ENCODE measurements at places on chromosomes 11 and 22. TPM values are rescaled to one million over a fixed set of nuclear protein-coding genes. Genes with fewer than 3 reads are reported as not detected.

DNA sequence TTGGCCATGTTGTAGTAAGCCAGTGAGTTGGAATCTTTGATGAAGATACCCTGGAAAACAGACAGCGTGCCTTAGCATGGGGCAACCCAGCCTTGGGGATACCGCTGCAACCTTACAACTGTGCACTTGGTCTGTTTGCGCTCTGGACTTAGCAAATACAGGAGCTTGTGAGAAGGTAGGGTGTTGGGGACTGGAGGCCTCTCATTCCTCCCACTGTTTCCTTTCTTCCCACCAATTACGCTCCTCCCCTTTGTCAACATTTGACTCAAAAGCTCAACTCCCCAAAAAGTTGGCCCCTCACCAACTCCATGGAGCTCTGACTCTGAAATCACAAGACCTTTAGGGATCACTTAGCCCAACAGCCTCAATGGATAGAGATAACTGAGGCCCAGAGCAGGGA, 7.9 kb upstream of the TBC1D10A start:
- no peaks in the 10 kb centered on the region for H3K27me3 ChIP-seq
- H3K36me3 ChIP-seq: peaks cover 78% of the 10 kb centered on the region
- H3K4me3 ChIP-seq: no peak overlapping the region
- no peaks in the 10 kb centered on the region for H3K4me1 ChIP-seq
- no peak overlapping the region for H3K27ac ChIP-seq

GRCh38 chr11:36657610-36658267, 59.7 kb upstream of the RAG2 start:
- H3K4me1 ChIP-seq: peaks cover 10% of the 10 kb centered on the region
- DNase-seq: peak; percentile 67
- no peaks in the 10 kb centered on the region for H3K27me3 ChIP-seq
- no peaks in the 10 kb centered on the region for H3K36me3 ChIP-seq
- no peak overlapping the region for H3K4me3 ChIP-seq

The TSSK2 gene
- not detected for total RNA-seq

DNA sequence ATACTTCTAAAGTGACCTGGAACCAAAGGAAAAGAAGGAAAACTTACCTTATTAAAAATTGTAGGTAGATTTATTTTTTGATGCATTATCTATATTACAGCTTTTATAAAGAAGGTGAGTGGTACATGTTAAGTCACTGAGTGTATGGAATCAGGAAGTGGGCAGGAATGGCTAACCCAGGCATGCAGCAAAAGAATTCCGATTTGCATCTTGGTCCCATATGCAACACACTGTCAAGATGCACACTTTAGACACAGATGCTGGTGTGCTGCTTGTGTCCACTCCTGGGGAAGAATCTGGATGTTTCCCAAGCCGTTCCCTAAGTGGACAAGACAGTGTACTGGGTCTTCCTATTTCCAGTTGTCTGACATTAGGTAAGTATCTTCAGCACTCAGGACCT, 99.9 kb upstream of the SORL1-AS1 start:
- no peaks in the 10 kb centered on the region for H3K4me1 ChIP-seq
- no peaks in the 10 kb centered on the region for H3K36me3 ChIP-seq
- no peak overlapping the region for H3K27ac ChIP-seq
- H3K27me3 ChIP-seq: peaks cover 31% of the 10 kb centered on the region
- no peak for DNase-seq

DNA sequence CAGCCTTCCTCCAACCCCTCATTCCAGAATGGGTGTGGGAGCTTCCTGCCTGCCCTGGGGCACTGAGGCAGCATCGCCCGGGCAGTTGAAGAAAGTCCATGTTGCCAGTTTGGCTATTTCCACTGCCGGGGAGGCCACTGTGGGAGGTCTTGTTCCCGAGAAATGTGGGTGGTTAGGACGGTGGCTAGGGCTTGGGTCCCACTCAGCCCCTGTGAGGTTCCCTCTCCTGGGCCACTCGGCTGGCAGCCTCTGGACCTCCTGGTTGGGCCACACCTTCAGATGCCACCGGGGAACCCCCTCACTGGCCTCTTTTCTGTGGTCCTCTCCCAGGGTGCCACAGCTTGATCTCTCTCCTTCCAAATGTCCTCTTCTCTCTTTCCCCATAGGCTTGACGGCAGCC, 5.1 kb upstream of the PPP6R3 start:
- no peaks in the 10 kb centered on the region for H3K4me1 ChIP-seq
- H3K27ac ChIP-seq: no peak overlapping the region
- H3K36me3 ChIP-seq: no peaks in the 10 kb centered on the region
- no peak overlapping the region for H3K4me3 ChIP-seq
- DNase-seq: no peak
- H3K27me3 ChIP-seq: no peaks in the 10 kb centered on the region

DNA sequence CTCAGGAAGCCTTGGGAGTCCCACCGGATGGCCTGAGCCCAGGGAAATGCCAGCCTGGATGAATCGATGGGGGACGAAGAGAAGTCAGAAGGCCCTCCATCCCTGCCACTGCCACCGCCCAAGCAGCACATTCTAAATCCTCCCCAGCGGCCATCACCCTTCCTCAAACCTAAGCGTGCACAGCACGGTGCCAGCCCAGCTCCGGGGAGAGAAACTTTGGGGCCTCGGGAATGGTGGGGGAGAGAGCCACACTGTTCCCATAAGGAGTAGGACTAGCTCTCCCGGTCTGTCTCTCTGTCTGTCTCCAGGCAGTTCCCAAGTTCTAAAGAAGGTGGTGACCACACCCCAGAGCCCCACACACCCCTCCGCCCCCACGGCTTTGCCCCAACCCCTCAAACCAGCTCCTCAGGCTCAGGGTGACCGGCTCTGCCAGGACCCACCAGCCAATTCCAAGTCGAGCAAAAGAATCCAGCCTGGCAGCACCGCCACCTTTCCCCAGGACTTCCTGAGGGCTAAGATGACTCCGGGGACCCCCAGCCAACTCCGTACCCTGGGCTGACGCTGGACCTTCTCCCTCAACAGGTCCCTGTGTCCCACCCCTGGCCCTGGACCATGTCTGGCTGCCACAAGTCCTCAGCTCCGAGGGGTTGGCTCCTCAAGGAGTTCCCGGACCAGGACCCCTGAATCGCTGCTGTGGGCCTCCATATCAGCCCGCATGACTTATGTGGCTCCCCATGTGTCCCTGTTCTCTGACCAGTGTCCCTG, 2.7 kb downstream of the AHNAK start:
- DNase-seq: no peak
- peaks cover 62% of the 10 kb centered on the region for H3K4me1 ChIP-seq
- H3K4me3 ChIP-seq: peak overlapping the region; percentile 66
- no peaks in the 10 kb centered on the region for H3K36me3 ChIP-seq
- H3K27me3 ChIP-seq: no peaks in the 10 kb centered on the region

GRCh38 chr11:86115542-86116385, 46.9 kb upstream of the PICALM start:
- no peaks in the 10 kb centered on the region for H3K4me1 ChIP-seq
- DNase-seq: no peak
- H3K27ac ChIP-seq: no peak overlapping the region
- H3K36me3 ChIP-seq: no peaks in the 10 kb centered on the region
- H3K27me3 ChIP-seq: no peaks in the 10 kb centered on the region

DNA sequence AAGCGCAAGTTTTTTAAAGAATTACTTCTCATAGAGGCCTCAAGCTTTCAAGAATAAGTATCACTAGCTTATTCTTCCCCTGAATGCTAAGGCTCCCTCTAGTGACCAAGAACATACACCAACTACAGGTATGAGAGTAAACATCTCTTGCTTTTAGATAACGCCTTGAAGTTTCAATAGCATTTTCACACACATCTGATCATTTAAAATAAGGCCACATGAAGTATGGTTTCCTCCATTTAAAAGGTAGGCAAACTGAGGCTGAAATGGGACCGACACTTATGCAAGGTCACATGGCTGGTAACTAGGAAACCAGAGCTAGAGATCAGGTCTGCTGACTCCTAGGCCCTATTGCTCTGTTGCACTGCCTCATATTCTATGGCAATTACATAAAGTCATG, 66.5 kb downstream of the CCDC34 start:
- DNase-seq: peak; percentile 91
- H3K4me3 ChIP-seq: no peak overlapping the region
- peaks cover 18% of the 10 kb centered on the region for H3K4me1 ChIP-seq
- no peaks in the 10 kb centered on the region for H3K36me3 ChIP-seq
- no peaks in the 10 kb centered on the region for H3K27me3 ChIP-seq

The FGF19 gene
- total RNA-seq: not detected

GRCh38 chr11:118514103-118514502, 13.2 kb upstream of the TTC36 start:
- no peaks in the 10 kb centered on the region for H3K4me1 ChIP-seq
- no peak overlapping the region for H3K4me3 ChIP-seq
- DNase-seq: no peak
- H3K27me3 ChIP-seq: no peaks in the 10 kb centered on the region

DNA sequence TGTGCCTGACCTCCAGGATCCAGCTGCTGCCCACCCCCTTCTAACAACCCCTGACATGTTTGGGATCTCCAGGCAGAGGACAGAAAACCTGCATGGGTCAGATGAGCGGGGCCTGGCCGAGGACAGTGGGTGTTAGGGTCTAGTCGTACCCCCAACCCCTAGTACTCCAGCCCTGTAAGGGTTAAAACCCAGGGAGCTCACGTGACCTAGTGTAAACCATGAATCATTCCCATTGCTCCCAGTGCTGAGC, 89.1 kb upstream of the CRYBB3 start:
- no peaks in the 10 kb centered on the region for H3K27me3 ChIP-seq
- peaks cover 4% of the 10 kb centered on the region for H3K4me1 ChIP-seq
- H3K4me3 ChIP-seq: peak overlapping the region; percentile 49
- no peaks in the 10 kb centered on the region for H3K36me3 ChIP-seq

The CCDC86 gene
- 137 TPM for total RNA-seq

DNA sequence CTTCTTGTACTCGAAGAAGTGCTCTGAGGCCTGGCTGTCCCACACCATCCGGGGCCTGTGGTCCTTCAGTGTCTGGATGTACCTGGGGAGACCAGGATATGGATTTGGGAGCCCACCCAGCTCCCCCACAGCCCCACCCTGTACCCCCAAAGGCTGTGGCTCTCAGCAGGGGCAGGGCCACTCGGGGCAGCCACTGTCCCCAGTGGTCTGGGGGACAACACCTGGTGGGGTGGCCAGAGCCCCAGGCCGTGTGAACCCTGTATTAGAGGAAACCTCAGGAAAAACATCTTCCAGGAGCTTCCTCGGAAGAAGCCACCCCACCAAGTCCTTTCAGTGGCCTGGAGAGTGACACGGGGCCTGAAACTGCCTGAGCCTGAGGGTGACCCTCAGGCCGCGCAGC, 27.8 kb downstream of the TSPAN4 start:
- H3K27me3 ChIP-seq: no peaks in the 10 kb centered on the region
- no peaks in the 10 kb centered on the region for H3K36me3 ChIP-seq
- H3K4me3 ChIP-seq: no peak overlapping the region
- no peak for DNase-seq

- no peaks in the 10 kb centered on the region for H3K36me3 ChIP-seq
- peak; percentile 42 for DNase-seq
- no peak overlapping the region for H3K27ac ChIP-seq
- H3K4me3 ChIP-seq: no peak overlapping the region
Observed at GRCh38 chr11:40425168-40425567, 1034.3 kb downstream of the LRRC4C start.

- H3K27ac ChIP-seq: no peak overlapping the region
- DNase-seq: no peak
- H3K4me1 ChIP-seq: no peaks in the 10 kb centered on the region
- no peaks in the 10 kb centered on the region for H3K36me3 ChIP-seq
- H3K4me3 ChIP-seq: no peak overlapping the region
Observed at GRCh38 chr11:94424011-94424410, 22.8 kb upstream of the GPR83 start.

DNA sequence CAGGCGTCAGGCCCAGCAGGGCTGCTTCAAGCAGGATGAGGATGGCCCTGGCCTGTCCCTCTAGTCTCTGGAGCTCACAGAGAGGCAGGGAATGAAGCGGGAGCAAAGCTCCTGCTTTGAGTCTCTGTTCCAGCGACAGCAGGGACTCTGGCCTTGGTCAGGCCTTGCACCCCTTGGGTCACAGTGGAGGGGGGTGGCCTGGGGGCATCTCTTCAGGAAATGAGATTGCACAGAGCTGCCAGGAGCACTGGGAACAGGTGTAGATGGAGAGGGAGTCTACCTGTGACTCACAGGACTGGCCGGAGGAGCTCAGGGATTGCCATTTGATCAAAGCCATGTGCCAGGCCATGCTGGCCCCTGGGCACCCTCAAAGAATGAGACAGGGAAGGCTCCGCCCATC, 1.6 kb downstream of the ANO1 start:
- H3K36me3 ChIP-seq: no peaks in the 10 kb centered on the region
- H3K4me3 ChIP-seq: no peak overlapping the region
- no peak overlapping the region for H3K27ac ChIP-seq
- no peak for DNase-seq
- H3K4me1 ChIP-seq: no peaks in the 10 kb centered on the region

The DGCR6 gene
- 2.7 TPM for total RNA-seq

GRCh38 chr11:44488165-44488965, 77.1 kb upstream of the CD82 start:
- no peak for DNase-seq
- no peaks in the 10 kb centered on the region for H3K27me3 ChIP-seq
- H3K27ac ChIP-seq: no peak overlapping the region
- H3K4me1 ChIP-seq: no peaks in the 10 kb centered on the region

- H3K36me3 ChIP-seq: no peaks in the 10 kb centered on the region
- no peak overlapping the region for H3K4me3 ChIP-seq
- no peaks in the 10 kb centered on the region for H3K4me1 ChIP-seq
- H3K27ac ChIP-seq: no peak overlapping the region
- DNase-seq: no peak
Observed at GRCh38 chr11:120932305-120932915, 91.5 kb upstream of the TBCEL start.

The HEPHL1 gene
- total RNA-seq: not detected

GRCh38 chr11:123407130-123407995, 22.7 kb upstream of the GRAMD1B start:
- DNase-seq: peak; percentile 70
- no peaks in the 10 kb centered on the region for H3K27me3 ChIP-seq
- H3K4me1 ChIP-seq: peaks cover 15% of the 10 kb centered on the region
- no peak overlapping the region for H3K4me3 ChIP-seq

GRCh38 chr11:133895061-133895479, 49.8 kb upstream of the SPATA19 start:
- no peak overlapping the region for H3K4me3 ChIP-seq
- no peak for DNase-seq
- H3K27ac ChIP-seq: no peak overlapping the region

The BRSK2 gene
- total RNA-seq: 2.2 TPM

DNA sequence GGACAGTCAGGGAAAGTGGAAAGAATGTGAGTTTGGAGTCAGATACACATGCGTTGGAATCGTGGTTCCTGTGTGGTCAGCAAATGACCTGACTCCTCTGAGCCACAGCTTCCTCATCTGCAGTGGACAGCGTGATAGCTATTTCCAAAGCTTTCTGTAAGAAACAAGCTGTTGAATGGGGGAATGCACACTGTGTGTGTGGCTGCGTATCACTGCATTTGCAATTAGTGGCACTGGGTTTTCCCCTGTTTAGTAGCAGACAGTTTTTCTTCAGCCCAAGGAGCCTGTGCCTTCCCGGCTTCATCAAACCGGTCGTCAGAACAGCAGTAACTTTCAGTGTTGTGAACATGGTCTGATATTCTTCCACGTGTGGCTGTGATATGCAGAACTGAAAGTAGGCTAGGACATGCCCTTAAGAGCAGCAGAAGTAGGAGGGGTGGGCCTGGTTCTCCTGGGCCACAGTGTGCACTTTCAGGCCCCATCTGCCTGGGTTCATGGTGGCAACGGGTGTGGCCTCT, 121.5 kb downstream of the RRAS2 start:
- no peaks in the 10 kb centered on the region for H3K36me3 ChIP-seq
- no peak overlapping the region for H3K27ac ChIP-seq
- H3K4me1 ChIP-seq: no peaks in the 10 kb centered on the region
- H3K27me3 ChIP-seq: peaks cover 16% of the 10 kb centered on the region
- H3K4me3 ChIP-seq: no peak overlapping the region

The CARD16 gene
- 8.0 TPM for total RNA-seq

The MOGAT2 gene
- not detected for total RNA-seq

The FOXRED1 gene
- 72.6 TPM for total RNA-seq

The ANO1 gene
- 0.59 TPM for total RNA-seq

Measured in A673 (cell line).